CD4-positive, alpha-beta T cell treated with Interleukin-21 for 1 hour (primary cell): ENCODE measurements at places on chromosomes 2 and 18.

DNA sequence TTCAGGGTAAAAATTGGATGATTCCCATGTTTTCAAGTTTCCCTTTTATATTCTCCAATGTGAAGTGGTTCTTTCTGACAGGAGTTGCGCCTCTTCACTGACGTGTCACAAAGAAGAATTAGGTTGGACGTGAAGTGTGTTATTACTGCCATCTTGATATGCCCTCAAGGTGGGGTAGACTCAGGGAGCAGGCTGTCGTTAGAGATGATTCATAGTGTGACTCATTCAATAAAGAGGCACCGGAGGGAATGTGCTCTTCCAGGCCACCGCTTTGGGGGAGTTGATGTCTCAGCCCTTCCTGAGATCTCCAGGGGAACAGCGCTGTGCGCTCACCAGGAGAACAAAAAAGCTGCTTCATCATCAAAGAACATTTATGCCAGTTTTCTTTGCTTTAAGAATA, 3.6 kb upstream of the DGKD start:
- no peak for DNase-seq

GRCh38 chr18:63262369-63263335, 56.9 kb downstream of the BCL2 start:
- DNase-seq, result no peak

DNA sequence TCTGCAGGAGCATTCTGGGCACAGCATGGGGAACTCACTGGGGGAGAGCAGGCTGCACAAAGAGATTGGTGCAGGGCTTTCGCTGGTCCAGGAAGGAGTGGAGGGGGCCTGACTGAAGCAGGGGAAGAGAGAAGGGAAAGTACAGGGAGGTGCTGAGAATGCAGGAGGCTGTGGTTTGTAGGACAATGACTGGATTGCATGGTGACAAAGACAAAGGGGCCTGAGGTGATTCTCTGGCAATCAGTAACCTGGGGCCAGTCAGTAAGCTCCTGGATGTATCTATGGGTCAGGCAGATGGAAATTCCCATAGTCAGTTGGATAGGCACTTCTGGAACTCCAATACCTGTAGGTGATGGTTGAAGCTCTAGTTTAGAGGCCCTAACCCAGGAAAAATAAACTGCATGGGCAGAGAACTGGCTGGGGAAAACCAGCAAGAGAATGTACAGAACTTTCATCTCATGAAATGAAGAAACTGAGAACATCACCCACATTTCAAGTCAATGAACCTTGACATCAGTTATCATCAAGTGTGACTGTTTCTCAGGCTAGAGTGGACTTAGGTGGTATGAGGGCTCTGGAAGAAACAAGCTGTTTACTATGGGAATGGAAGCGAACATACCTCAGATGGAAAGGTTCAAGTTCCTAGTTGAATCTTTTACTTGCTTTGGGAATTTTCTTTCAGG, 193.2 kb downstream of the TPGS2 start:
- DNase-seq, result no peak

DNA sequence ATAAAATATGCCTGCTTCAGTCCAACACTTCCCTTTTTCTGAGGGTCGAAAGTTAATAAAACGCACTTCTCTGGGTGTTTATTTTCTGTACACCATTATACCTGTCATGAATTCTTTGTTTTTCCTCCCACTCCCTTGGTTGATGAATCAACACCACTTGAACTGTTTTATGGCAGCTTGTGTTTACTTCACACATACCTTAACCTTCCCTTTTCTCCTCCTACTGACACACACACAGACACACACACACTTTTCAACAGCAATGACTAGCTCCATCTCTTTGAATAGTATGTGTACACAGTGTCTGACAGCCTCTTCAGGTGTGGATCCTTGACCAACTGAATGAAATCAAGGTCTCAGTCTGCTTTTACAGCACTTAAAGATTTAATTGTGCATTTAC, 91.3 kb downstream of the SATB2 start:
- DNase-seq, result no peak

- DNase-seq, result peak; percentile 77
Measured at GRCh38 chr2:191679818-191680600, 2.1 kb downstream of the NABP1 start.

GRCh38 chr2:189896809-189897208, 112.6 kb downstream of the PMS1 start:
- no peak for DNase-seq

- peak; percentile 35 for DNase-seq
Measured at GRCh38 chr18:63159590-63159989, 160.0 kb downstream of the BCL2 start.

- peak; percentile 4 for DNase-seq
Measured at GRCh38 chr18:30971338-30971956, 71.1 kb downstream of the DSC3 start.

DNA sequence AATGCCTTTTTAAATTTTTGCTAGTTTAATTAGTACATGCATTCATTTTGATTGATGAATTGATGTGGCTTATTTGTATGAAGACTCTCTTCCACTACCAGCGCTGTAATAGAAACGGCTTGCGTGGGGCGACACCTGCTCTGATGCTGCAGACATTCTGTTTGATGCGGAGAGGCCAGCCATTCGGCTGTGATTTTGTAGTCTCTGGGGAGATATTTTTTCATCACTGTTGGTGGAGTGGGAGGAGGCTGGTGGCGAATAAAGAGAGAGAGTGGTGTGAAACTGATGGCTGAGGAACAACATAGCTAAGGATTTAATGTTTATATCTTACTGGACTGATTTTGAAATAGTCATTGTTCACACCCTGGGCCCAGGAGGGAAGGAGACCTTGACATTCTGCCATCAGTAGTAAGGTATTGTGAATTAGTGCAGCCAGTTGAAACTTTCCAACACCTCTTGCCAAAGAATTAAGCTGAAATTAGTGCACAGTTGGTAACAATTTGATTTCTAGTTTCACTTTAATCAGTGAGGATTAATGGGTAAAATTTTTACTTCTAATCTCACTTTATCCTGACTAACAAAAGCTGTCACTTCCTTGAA, 224.1 kb downstream of the MTX2 start:
- no peak for DNase-seq

DNA sequence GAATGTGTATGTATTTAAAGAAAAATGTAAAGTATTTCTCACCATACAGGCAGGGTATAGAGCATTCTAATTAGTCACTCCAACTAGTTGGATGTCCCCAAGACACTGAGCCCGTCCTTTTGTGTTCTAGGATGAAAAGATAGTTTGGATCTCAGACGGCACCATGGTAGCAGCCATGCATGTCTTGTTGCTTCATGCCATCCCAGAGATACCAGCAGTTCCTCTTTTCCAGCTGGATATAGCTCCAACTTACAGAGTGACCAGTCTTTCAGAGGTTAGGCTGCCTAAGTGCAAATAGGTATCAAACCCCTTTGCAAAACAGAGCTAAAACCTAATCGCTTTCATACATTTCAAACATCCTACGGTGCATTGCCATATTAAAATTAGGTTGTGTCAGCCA, 275.3 kb downstream of the MTX2 start:
- DNase-seq, result no peak
